ENCODE measurements at places on chromosomes 3 and 15.

DNA sequence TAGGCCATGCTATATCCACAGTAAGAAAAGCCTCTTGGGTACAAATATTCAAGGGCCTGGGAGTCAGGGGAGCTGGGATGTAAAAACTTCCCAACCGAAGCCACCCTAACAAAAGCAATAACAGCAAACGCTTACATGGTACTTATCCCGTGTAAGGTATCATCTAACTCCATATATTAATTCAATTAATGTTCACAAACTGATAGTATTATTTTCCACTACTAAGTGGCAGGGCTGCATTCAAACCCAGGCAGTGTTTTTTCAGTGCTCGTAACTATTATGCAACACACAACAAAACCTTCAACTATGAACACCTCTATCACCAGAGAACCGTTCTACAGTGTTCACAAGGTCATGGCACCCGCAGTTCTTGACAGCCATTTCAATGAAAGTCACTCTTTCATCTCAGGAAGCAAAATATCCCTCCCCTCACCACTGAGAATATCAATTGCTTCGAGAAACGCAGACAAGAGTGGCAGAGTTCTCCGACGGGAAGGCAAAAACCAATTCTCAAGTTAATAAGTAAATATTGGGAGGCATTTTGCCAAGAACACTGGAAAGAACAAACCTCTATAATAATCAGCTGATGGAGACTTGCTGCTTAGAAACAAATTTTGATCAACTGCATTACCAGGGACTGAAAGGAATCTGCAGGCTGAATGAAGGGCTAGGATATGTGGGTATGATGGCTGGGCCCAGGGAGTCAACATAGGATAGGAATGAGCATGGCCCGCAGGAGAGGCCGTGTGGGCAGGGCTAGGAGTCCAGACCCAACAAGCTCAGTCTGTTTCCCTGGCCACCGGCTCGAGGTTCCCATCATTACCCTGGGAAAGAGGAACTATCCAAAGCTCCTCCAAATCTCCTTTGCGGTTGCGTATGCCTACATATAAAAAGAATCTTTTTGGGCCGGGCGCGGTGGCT lies 72.3 kb downstream of the XXYLT1 start:
- no peak for DNase-seq

- DNase-seq = peak; percentile 45
Measured at GRCh38 chr15:88664151-88664778, 25.4 kb downstream of the ISG20 start.

DNA sequence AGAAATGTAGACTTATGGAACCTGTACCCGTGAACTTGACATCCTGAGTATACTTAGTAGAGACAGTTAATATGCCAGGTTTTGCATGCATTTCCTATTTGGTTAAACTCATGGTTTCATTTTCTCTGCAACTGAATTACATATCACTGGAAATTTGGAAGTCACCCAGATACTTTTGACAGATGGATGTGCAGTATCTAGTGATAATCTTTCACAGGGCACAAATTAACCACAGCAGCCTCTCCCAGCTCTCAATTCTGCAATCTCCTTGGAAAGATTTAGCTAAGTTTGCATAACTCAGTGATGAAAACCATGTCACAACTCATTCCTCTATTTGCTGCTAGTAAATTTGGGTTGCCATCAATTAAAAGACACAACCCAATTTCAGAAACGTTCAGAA lies 162.3 kb upstream of the TPM1 start:
- no peak for DNase-seq

GRCh38 chr3:108024146-108024850 lies 66.5 kb downstream of the CD47 start:
- DNase-seq = no peak

- DNase-seq = no peak
Measured at GRCh38 chr15:68232937-68233336, 3.4 kb upstream of the CLN6 start.

DNA sequence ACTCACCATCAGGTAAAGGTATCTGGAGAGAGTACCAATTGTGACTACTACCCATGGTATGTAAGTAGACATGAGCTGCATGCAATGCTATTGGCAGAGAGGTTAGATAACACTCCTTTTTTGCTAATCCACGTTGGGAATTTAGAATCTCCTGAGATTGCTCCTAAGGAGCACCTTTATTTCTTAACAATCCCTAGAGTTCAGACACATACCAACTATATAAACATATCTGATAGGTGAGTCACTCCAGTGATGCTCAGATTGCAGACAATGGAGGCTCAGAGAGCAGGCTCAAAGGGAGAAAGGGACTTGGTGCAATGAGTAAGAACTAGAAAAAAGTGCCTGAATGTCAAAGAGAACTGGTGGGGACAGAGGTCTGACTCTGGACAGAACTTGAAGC lies 47.0 kb upstream of the LRRFIP2 start:
- no peak for DNase-seq

GRCh38 chr15:57554063-57554811 lies 37.5 kb upstream of the MYZAP start:
- no peak for DNase-seq

DNA sequence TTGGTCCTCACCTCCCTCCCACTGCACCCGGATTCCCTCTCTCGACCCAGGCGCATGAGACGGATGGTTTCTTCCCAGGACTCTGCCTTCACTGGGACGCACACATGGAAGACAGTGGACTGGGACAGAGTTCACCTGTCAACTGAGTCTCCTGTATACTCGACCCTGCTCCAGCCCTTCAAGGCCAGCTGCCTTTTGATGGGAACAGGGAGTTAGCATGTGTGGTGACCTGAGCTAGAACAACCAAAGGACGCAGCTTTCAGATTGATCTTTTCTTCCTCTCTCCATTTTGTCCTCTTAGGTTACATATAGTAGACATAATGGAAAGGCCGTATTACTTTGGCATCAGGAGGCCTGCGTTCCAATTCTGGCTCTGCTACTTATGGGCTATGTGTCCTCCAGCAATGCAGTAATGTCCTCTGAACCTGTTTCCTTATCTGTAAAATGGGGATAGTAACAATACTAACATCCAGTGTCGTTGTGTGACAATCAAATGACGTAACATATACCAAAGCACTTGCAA lies 94.1 kb downstream of the PEX5L start:
- DNase-seq = no peak

- DNase-seq = no peak
Measured at GRCh38 chr3:34132069-34132692, 333.8 kb downstream of the PDCD6IP start.

All from NAMALWA (cell line).